ENCODE measurements at places on chromosomes 6 and 20.

- DNase-seq: no peak
These were observed 94.3 kb downstream of the RTN4IP1 start for GRCh38 chr6:106535012-106535411.

GRCh38 chr6:7939184-7939863, 28.7 kb upstream of the TXNDC5 start:
- no peak for DNase-seq

GRCh38 chr6:63899550-63899949, 263.9 kb downstream of the PHF3 start:
- DNase-seq: no peak

GRCh38 chr6:145731447-145731846, 3.9 kb downstream of the EPM2A start:
- DNase-seq: no peak

GRCh38 chr20:3106658-3107463, 22.3 kb upstream of the AVP start:
- no peak for DNase-seq

GRCh38 chr20:42338294-42339201, 720.4 kb upstream of the CHD6 start:
- DNase-seq: no peak

DNA sequence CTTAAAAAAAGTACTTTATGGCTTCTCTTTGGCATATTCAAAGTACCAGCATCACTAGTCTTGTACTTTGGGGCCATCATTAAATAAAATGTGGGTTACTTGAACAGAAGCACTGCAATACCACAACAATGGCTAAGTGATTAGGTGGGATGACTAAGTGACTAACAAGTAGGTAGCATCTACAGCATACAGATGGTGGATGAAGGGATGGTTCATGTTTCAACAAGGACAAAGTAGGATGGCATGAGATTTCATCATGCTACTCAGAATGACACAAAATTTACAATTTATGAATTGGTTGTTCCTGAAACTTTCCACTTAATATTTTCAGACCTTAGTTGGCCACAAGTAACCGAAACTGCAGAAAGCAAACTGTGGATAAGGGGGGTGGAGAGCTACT, 7.7 kb downstream of the MPC1 start:
- no peak for DNase-seq

DNA sequence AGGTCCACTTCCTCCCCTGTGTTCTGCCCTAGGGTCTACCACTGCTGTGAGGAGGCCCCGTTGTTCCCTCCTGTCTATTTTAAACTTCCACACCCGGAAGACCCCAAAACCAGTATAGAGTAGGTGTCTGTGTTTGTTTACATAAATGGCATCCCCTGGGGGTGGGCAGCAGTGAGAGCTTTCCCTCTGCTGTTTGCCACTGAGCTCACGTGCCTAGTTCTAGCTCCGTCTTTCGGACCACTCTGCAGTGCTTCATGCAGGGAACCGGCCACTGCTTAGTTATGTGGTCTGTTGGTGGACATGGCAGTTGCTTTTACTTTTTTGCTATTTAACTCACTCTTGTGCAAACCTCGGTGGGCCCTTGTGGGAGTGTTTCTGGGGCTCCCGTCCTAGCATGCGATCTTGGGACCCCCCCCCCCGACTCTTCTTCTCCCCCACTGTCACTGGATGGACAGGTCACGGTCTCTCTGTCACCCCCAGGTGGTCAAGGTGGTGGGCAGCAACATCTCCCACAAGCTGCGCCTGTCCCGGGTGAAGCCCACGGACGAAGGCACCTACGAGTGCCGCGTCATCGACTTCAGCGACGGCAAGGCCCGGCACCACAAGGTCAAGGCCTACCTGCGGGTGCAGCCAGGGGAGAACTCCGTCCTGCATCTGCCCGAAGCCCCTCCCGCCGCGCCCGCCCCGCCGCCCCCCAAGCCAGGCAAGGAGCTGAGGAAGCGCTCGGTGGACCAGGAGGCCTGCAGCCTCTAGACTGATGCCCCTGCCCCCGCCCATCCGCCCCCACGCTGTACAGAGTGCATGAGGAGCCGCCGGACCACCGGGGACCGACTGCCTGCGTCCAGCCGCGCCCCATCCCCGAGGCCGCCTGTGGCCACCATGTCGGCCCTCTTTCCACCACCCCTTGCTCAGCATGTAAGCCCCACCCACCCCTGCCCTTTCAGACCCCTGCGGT, 40.9 kb downstream of the VSTM2L start:
- DNase-seq: no peak

DNA sequence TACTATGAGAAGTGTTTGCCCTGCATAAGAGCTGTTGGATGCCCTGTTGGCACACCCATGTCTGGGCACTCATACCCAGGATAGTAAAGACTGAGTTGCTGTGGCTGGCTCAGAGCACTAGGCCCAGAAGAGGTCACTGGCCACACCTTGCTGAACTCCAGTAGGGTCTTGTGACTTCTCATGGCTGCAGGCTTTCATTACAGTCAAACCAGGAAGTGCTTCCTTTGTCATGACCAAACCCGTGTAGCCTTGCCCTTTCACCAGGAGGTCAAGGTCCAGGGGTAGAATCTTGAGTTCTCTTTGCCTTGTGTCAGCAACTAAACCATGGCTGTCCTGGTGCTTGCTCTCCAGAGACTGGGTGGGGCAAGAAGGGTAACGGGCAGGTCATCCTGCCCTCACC, 49.5 kb downstream of the CD164 start:
- DNase-seq: no peak

DNA sequence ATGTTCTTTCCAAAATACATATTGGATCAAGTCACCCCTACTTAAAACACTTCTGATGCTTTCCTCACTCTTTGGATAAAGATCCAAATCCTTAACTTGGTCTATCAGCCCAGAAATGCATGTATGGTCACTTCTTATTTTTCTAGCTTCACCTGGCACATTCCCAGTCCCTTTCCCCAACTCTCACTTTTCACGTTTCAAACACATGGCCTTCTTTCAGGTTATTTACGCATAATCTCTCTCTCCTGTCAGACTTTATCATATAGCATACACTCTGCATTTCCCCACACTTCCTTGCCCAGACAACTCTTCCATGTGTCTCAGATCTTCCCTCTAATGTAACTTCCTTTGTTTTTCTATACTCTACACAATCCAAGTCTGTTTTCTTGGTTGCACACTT, 12.8 kb downstream of the PHIP start:
- DNase-seq: no peak

DNA sequence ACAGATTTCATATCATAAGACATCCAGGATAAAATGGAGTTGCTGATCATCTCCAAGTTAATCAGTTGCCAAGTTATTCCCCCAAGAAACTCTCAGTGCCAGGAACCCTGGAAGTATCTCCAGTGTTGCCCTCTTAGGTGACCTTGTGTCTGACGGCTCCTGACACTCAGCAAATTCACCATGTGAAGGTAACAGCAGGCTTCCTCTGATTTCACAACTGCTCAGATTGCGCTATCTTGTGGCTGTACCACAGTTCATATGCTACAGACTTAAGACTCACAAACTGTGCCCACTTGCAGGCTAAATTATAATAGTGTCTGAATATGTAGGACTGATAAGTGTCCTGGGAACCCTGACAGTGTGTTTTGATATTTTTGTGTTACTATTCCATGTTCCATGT, 186.6 kb upstream of the OPRM1 start:
- no peak for DNase-seq

- DNase-seq: no peak
These were observed 1.3 kb upstream of the RBBP8NL start for GRCh38 chr20:62428396-62429295.

GRCh38 chr6:135577059-135577538, 79.6 kb upstream of the AHI1 start:
- no peak for DNase-seq

DNA sequence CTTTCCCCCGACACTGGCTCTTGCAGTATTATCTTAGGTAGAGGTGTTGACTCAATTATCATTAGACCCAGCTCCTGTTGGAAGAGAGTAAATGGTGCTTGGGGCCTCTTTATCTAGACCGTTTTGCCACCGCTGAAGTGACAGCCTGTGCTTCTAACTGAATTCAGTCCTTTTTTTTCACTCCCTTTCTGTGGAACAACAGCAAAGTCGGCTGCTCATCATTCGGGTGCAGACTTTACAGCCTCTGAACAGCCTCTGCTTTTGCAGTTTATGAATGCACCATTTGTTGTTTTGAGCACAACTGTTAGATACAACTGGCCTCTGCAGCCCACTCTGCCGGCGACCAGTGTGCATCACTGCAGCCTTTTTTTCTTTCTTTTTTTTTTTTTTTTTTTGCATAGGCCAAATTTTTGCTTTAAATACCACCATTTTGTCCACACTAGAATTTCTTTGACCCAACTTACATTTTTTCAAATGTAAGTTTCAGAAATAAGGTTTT, 35.8 kb downstream of the RREB1 start:
- DNase-seq: no peak

DNA sequence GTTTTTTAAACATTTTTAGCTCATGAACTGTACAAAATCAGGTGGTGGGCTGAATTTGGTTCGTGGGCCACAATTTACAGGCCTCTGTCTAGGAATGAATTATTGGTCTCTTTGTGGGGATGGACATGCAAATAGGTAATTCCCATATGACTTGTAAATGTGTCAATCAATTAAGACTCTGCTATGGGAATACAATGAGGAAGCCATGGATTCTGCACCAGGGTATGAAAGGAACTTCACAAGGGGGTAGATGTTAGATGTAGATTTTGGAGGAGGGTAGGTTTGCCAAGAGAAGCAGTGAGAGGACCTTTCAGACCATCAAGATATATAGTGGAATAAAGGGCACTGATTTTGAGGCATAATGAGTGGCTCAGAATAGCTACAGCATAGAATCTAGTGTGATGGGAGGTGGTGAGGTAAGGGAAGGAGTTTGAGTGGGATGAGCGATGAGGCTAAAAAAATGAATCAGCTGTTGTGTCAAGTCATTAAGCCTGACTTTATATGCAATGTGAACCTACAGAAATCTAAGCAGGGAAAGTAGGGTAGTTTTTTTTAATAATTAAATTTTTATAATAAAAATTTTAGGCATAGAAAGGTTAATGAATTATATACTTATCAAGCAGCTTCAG, 32.6 kb upstream of the RNF182 start:
- no peak for DNase-seq

Data from activated T-cell treated with anti-CD3 and anti-CD28 coated beads for 48 hours (primary cell).